HepG2 (cell line): ENCODE measurements at places on chromosomes 1 and 21.

GRCh38 chr1:9331016-9331415, 38.3 kb downstream of the SPSB1 start:
- no peak overlapping the region for H3K4me3 ChIP-seq
- no peaks in the 10 kb centered on the region for H3K27me3 ChIP-seq
- H3K4me1 ChIP-seq: peaks cover 21% of the 10 kb centered on the region
- no peak for DNase-seq

- no peak for DNase-seq
- no peak overlapping the region for H3K4me3 ChIP-seq
- H3K4me1 ChIP-seq: peaks cover 10% of the 10 kb centered on the region
- no peaks in the 10 kb centered on the region for H3K36me3 ChIP-seq
- peaks cover 5% of the 10 kb centered on the region; the same call in 1 of the 3 replicates for H3K27me3 ChIP-seq
Measured at GRCh38 chr1:185480545-185480944, 163.5 kb upstream of the IVNS1ABP start.

DNA sequence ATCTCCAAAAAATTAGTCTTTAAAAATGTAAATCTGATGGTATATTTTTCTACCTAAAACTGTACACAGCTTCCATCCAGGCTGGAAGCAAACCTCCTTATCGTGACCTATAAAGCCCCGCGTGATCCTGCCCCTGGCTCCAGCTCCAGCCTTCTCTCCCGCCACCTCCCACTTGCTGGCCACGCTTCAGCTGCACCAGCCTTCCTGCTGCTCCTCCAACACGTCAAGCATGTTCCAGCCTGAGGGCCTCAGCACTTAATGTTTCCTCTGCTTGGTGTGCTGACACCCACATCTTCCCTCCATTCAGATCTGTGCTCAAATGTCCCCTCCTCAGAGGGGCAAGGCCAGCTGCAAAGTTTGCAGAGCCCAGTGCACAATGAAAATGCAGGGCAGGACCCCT, 123.5 kb upstream of the MAGI3 start:
- no peak overlapping the region for H3K27ac ChIP-seq
- no peaks in the 10 kb centered on the region for H3K36me3 ChIP-seq
- H3K4me1 ChIP-seq: no peaks in the 10 kb centered on the region
- no peak overlapping the region for H3K4me3 ChIP-seq
- DNase-seq: no peak

DNA sequence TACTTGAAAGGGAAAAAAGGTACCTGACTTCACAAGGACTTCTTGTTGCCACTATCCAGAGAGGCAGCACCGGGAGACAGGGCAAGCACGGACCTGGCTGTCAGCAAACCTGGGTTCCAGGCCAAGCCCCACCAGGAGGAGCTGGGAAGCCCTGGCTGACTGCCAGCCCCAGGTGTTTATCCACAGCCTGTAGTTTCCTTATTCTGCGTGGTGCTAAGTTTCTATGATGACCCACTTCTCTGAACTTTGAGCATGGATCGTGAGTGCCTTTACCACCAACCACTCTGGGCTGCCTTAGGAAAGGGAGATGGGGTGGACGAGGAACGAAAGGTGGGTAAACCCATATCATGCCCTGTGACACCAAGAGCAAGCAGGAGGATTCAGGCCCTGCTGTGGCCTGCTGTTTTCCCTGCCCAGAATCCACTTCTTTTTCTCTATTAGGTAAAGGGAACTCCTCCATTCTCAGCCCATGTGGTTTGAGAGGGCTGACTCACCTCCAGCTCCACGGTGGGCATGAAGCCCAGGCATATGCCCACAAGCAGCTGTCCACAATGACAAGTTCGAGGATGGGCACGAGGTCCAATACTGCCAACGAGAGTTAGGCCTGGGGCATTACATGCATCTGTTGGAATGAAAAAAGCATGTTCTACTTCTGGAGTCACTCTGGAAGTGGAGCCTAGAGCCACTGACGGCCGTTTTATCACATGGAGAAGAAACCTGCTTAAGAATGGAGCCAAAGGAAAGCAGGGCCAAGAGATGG, 20.3 kb downstream of the TSPAN2 start:
- H3K4me1 ChIP-seq: no peaks in the 10 kb centered on the region
- H3K27ac ChIP-seq: no peak overlapping the region
- H3K27me3 ChIP-seq: peaks cover 4% of the 10 kb centered on the region; the same call in 1 of the 3 replicates
- H3K36me3 ChIP-seq: no peaks in the 10 kb centered on the region
- H3K4me3 ChIP-seq: no peak overlapping the region

GRCh38 chr1:5566924-5567323, 425.3 kb downstream of the NPHP4 start:
- H3K27ac ChIP-seq: no peak overlapping the region
- no peaks in the 10 kb centered on the region for H3K4me1 ChIP-seq
- no peaks in the 10 kb centered on the region for H3K36me3 ChIP-seq
- no peaks in the 10 kb centered on the region for H3K27me3 ChIP-seq
- no peak overlapping the region for H3K4me3 ChIP-seq
- DNase-seq: no peak

GRCh38 chr1:22126531-22126930, 16.4 kb downstream of the WNT4 start:
- H3K4me1 ChIP-seq: no peaks in the 10 kb centered on the region
- H3K4me3 ChIP-seq: no peak overlapping the region
- no peak overlapping the region for H3K27ac ChIP-seq
- no peaks in the 10 kb centered on the region for H3K36me3 ChIP-seq

DNA sequence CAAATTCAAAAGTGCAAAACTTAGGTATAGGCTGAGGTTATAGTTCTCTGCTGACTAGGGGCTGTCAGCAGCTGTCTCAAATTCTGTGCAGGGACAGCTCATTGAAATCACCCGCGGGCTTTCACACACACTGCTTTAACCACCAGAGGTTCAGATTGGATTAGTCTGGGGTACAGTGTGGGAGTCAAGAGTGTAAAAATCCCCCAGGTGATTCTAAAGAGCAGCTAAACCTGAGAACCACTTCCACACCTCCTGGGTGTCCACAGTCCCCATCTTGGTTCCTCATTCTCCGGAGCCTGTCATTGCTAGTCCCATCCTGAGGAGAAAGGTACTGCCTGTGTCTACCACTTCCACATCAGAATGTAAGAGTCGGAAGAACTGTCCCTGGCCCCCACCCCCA, 9.9 kb upstream of the TDRD10 start:
- H3K27me3 ChIP-seq: 0 out of 2 replicates have a peak, but pooled peaks cover 2% of the 10 kb centered on the region
- no peak overlapping the region for H3K4me3 ChIP-seq
- H3K4me1 ChIP-seq: peaks cover 9% of the 10 kb centered on the region
- H3K27ac ChIP-seq: no peak overlapping the region

DNA sequence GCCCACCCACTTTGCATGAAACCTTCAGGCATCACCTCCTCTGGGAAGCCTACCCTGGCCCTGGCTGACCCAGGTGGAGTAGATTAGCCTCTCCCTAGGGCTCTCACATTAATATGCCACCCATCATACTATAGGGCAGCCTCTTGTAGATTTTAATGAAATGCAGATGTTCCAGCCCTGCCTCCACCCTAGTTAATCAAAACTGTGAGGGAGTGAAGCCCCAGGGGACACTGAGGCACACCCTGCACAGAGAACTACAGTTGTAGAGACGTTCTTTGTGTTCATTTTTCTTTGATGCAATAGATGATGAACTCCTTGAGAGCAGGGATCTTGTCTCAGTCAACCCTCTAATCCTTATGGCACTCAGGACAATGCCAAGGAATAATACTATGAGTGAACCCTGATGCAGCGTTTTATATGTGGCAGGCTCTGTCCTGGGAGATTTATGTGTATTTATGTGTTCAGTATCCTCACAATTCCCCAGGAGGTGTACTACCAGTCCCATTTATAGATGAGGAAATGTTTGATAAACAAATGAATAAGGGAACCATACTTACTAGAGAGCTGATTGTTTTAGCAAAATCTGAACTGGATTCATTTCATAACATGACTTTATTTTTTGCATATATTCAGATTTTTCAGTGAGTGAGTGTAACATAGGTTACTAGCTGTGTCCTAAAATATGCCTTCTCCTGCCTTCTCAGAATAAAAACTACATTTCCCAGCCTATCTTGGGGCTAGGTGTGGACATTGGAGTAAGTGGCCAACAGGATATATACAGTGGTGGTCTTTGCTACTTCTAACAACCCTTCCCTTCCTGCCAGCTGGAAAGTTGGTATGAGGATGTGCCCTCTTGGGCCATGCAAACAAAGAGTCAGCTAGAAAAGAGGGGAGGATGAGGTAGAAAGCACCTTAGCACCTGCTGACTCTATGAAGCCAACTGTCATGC, 23.5 kb upstream of the PRELP start:
- no peak overlapping the region for H3K27ac ChIP-seq
- H3K27me3 ChIP-seq: peaks cover 16% of the 10 kb centered on the region; the same call in 2 of the 3 replicates
- no peaks in the 10 kb centered on the region for H3K4me1 ChIP-seq
- H3K36me3 ChIP-seq: no peaks in the 10 kb centered on the region
- no peak overlapping the region for H3K4me3 ChIP-seq
- DNase-seq: no peak

- H3K4me3 ChIP-seq: no peak overlapping the region
- H3K4me1 ChIP-seq: peaks cover 20% of the 10 kb centered on the region
- no peaks in the 10 kb centered on the region for H3K36me3 ChIP-seq
- no peak overlapping the region for H3K27ac ChIP-seq
Measured at GRCh38 chr1:31401241-31401640, 11.8 kb upstream of the SERINC2 start.

DNA sequence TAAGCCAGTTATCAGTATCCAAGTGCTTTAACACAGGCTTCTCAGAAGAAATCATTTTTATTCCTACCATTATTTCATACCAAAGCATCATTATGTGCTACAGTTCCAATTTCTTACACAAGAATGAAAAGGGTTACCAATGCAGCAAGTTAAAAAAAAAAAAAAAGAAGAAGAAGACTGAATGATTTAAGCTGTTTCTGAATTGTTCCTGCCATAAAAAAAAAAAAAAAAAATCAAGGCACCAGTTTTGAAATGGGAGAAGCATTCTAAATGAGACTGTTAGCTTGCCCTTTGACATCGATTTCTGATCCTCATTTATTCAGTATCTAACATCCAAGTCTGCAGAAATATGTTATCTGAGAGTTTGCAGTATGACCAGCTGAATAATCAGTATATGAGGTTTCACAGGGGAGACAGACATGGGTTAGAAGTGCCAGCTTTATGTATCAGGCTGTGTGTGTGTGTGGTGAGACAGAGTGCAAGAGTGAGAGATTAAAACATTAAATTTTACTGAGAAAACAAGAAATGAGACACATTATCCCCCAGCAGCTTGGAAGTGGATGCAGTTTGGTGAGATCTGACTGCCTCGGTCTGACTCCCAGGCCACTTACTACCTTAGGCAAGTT, 105.8 kb downstream of the COLGALT2 start:
- peaks cover under 1% of the 10 kb centered on the region for H3K36me3 ChIP-seq
- no peak overlapping the region for H3K4me3 ChIP-seq
- H3K27ac ChIP-seq: no peak overlapping the region

GRCh38 chr21:37270576-37271365, 3.6 kb upstream of the VPS26C start:
- no peak for DNase-seq
- no peak overlapping the region for H3K4me3 ChIP-seq
- H3K27ac ChIP-seq: no peak overlapping the region
- no peaks in the 10 kb centered on the region for H3K27me3 ChIP-seq
- no peaks in the 10 kb centered on the region for H3K36me3 ChIP-seq

- no peak overlapping the region for H3K4me3 ChIP-seq
- DNase-seq: no peak
- H3K27ac ChIP-seq: no peak overlapping the region
- no peaks in the 10 kb centered on the region for H3K27me3 ChIP-seq
- no peaks in the 10 kb centered on the region for H3K36me3 ChIP-seq
- H3K4me1 ChIP-seq: no peaks in the 10 kb centered on the region
Measured at GRCh38 chr21:28402616-28402989, 590.1 kb downstream of the LTN1 start.
